ENCODE measurements at places on chromosomes 7 and 10. TPM values are rescaled to one million over a fixed set of nuclear protein-coding genes. Genes with fewer than 3 reads are reported as not detected.

The PRKCQ gene
- total RNA-seq: 11.6 TPM

The NKX1-2 gene
- not detected for total RNA-seq

The TRIM56 gene
- 40.5 TPM for total RNA-seq

The CRYGN gene
- total RNA-seq: not detected

The TMEM196 gene
- not detected for total RNA-seq

Data from Peyer's patch (tissue), 4 donors.